Astrocyte of the hippocampus (primary cell): ENCODE measurements at places on chromosomes 5 and 9.

DNA sequence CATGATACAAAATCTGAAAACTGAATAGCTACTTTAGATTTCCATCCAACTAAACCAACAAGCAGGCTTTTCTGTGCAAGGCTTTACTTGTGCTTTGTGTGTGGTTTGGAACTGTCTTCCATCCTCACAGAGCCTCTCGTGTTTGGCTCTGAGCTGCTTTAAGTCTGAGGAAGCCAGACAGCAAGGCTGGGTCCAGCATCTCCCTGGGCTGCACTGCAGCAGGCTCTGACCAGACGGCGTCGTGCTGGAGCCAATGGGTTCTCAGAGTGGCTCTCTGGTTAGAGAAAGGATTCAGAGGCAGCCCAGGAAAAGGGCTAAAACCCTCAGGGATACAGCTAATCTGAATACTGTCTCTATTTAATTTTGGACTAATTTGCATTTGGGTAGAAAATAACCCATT lies 207.9 kb upstream of the EFNA5 start:
- peak; percentile 45 for DNase-seq

GRCh38 chr9:131252120-131252519 lies 24.2 kb downstream of the FAM78A start:
- no peak for DNase-seq

- no peak for DNase-seq
These were observed 181.9 kb upstream of the TRPM3 start for GRCh38 chr9:71303351-71303750.

GRCh38 chr9:18920141-18921084 lies 112.6 kb downstream of the SAXO1 start:
- DNase-seq, result no peak

DNA sequence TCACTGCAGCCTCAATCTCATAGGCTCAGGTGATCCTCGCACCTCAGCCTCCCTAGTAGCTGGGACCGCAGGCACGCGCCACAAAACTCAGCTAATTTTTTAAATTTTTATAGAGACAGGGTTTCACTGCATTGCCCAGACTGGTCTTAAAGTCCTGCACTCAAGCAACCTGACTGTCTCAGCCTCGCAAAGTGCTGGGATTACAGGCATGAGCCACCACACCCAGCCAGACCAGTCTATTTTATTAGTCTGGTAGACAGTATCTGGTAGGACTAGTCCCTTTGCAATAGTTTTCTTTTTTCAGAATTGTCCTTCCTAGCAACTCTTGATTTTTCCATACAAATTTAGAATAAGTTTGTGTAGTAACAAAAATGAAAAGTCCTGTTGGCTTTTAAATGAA lies 14.1 kb upstream of the GPR150 start:
- DNase-seq, result no peak

DNA sequence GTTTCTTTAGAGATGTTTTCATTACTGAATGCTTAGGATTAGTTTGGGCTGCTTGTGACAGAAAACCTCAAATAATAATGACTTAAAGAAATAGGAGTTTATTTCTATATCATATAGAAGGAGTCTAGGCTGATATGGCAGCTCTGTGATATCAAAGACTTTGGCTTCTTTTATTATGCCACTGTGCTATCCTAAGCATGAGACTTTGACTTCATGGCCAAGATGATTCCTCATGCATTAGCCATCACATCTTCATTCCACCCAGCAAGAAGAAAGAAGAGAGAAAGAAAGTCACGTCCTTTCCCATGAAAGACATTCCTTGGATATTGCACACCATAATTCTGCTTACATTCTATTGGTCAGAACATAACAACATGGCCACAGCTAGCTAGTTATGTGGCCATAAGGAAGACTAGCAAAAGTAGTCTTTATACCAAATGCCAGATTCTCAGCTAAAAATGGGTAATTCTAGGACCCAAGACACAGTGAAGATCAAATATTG lies 76.2 kb downstream of the DAPK1 start:
- no peak for DNase-seq

GRCh38 chr5:51302343-51302742 lies 80.9 kb upstream of the ISL1 start:
- DNase-seq, result peak; percentile 0

DNA sequence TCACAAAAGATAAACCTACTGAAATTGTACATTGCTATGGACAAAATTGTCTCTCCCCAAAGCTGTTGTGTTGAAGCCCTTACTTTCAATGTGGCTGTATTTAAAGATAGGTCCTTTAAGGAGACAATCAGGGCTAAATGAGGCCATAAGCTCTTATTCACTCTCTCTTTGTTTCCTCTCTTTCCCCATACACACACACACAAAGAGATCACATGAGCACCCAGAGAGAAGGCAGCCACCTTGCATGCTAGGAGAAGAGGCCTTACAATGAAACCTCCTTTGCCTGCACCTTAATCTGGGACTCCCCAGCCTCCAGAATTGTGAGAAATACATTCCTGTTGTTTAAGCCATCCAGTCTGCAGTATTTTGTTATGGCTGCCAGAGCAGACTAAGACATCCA lies 1295.6 kb upstream of the CDH6 start:
- DNase-seq, result no peak

- peak; percentile 94 for DNase-seq
These were observed 680 bp downstream of the GPX8 start for GRCh38 chr5:55160493-55161209.

DNA sequence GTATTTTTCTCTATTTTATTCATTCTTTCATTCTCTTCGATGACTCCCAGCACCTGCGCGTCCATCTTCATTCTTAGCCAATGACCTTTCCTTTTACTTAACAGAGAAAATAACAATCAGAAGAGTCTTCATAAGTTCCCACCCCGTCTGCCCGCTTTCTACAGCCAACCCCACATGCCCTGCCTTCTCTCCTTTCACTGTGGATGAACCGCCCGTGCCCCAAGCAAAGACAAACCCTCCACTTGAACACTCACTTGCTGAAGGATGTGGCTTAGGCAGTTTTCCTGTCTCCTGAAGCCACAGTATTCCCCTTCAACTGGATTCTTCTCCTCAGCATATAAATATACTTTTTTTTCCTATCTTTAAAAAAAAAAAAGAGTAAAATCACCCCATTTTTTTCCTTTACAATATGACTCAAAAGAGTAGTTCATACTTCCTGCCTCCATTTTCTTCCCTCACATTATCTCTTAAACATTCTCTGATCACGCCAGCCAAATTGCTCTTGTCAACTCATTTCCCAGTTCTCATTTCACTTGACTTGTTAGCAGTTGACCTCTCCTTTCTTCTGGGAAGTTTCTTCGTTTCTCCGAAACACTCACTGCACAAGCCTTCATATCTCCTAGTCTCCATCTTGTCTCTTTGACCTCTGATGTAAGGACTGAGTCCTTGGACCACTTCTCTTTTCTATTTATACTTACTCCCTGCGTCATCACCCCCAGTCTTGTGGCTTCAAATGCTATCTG lies 11.1 kb downstream of the NIPSNAP3B start:
- no peak for DNase-seq

DNA sequence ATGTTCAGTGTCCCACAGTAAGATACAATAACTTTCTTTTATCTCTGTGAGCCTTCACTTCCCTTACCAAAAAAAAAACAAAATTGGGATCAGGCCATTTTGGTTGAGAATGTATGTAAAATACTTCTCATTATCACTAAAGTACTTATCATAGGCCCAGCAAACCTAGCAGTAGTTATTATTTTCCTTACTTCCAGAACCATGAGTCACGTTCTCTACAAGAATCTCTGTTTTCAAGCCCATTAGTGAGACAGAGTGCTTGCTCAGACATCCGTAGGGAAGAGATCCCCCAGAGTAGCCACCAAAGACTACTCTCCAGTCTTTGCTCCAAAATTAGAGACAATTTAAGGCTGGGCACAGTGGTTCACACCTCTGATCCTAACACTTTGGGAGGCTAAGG lies 103.9 kb upstream of the NR5A1 start:
- peak; percentile 22 for DNase-seq

DNA sequence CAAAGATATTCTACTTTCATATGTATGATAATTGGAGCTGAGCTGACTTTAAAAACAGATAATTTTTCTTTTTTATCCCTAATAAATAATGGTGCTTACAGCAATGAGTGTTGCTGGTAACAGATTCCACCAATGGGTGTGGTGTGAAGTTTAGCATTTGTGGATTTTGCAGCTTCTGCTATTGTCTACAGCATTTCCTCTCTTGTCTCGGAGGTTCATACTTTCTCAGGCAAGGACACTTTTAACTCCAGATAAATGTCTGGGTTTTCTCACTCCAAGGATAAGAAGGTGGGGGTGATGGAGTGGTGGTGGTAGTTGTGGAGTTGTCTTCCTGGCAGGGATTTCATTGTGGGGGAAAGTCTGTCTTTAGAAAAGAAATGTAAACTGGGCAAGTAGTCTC lies 120.0 kb upstream of the CDKN2B start:
- DNase-seq, result peak; percentile 41

DNA sequence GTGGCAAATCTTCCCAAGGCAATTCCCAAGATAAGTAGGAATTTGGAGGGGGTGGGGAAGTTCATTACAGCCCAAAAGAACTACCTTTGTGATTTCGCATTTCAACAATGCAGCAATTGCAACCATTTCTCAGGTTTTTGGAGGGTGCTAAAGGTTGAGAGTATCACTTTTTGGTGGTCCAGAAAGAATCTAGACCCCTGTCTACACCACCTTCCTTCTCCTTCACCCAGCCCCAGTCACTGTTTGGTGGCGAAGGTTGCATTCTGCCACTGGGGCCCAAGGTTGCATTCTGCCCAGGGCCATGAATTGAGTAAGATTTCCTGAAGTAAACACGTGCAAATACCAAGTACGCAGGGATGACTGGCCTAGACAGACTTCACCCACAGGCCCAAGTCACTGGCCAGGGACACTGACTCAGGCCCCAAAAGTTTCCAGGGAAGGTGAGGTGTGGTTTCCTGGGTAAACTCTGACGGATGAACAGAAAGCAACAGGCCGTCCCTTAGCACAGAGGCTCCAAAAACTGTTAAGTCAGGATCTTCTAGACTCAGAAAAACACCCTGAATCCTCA lies 5.7 kb downstream of the PDE6A start:
- DNase-seq, result peak; percentile 84

GRCh38 chr9:115013998-115014397 lies 83.6 kb upstream of the TNFSF8 start:
- peak; percentile 83 for DNase-seq

DNA sequence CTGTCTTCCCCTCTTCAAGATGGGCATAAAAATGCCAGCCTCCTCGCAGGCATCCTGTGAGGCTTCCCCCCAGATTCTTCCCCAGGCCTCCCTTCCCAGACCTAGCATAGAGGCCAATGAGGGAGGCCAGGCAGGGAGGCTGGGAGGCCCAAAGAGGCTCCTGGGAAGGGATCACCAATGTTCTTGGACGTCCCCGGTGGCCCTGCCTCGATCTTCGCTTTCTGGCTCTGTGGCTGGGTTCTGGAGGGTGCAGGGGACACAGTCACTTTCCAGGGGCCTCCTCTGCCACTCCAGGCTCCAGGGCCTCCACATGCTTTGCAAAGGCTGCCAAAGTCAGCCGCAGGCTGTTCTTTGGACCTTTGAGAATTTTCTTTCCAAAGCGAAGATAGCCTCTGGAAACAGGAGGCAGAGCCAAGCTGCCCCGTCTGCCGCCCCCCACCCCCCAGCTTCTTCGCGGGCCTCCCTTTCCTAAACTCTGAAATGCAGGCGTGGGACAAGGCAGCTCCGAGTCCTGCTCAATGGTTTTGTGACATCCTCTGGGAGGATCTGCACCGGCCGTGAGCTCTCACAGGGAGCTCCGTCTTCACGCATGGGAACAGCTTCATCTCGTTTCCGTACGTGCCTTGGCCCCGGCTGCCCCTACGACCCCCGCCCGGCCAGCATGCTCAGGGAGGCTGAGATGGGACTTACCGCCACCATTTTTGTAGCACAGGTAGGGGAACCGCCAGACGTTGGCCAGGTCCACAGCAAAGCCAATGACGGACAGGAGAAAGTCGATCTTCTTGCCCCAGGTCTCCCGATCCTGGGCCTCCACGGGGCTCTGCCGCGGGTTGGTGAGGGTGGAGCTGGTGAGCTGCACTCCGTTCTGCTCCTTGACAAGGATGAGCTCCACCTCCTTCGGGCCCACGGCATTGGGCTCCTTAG lies 2.8 kb downstream of the SLC6A3 start:
- DNase-seq, result no peak

- DNase-seq, result no peak
These were observed 9.7 kb downstream of the NOL8 start for GRCh38 chr9:92315456-92315855.

DNA sequence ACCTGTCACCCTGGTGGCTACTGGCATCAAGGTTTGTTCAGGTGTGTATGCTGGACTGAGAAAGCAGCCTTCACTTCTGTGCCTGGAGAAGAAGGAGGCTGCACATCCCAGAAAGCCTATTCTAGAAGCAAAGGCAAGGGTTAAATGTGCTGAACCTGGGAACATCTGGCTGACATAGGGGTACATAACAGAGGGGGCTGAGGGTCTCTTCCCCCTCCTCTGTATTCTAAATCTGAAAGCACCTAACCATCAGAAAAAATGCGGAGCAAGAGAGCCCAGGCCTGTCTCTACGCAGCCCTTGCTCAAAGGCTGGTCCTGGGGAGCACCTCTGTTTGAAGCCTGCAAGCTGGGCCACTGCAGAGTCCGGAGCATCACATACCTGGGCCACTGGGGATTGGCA lies 53.2 kb upstream of the FSTL4 start:
- DNase-seq, result no peak

DNA sequence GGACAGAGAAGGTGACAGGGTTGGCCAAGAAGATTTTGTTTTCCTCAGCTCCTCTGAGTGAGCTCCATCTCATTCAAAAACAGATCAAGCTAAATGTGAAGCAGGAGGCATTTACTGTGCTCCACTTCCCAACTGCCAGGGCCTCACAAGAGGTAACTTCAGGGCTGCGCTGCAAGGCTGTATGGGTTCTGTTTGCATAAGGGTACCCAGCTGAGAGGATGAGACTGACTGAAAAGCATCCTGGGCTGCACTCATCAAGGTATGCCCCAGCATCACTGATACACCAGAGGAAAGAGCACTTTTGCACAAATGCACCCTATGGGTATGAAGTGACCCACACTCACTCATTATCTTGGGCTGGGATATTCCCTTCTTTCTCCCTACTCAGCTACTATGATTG lies 316.2 kb upstream of the HAPLN1 start:
- no peak for DNase-seq

DNA sequence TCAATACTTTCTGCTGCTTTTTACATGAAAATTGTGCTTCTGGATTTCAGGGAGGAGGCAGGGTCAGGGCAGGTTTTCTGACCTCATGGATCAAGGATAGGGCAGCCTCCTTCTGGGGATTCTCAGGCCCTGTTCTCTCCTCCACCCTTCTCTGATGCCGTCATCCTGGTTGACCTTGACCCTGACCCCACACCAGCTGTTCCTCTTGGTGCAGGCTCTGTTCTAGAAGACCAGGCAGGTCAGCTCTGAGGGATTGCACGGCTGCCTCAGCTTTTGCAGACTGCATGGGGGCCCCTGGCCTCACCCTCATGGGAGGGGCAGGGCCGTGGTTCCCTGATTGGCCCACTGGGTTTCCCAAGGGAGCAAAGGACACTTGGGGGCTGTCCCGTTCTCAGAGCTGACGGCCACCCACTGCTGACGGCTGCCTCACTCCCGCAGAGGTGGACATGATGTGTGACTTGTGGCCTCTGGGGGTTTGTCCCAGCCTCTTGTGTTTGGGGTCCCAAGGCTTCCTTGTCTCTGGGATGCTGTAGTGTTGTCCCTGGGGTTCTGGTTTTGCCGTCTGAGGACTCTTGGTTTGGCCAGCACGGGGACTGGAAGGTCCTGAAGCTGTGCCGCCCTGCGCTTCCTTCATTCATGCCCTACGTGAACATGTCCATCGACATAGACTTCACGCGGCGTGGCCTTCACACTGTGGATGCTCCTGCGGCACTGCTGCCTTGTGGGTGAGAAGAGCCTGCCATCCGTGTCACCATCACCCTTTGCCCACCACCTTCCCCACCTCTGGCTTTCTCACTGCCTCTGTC lies 34.5 kb downstream of the CEP72 start:
- DNase-seq, result no peak

GRCh38 chr5:95841914-95842812 lies 19.6 kb upstream of the GLRX start:
- DNase-seq, result no peak
